ENCODE measurements at places on chromosomes 16 and 17.

GRCh38 chr16:62190426-62190825 is 154.2 kb upstream of the CDH8 start:
- no peak for DNase-seq

GRCh38 chr16:83312718-83313245 is 495.0 kb upstream of the HSBP1 start:
- DNase-seq: no peak

DNA sequence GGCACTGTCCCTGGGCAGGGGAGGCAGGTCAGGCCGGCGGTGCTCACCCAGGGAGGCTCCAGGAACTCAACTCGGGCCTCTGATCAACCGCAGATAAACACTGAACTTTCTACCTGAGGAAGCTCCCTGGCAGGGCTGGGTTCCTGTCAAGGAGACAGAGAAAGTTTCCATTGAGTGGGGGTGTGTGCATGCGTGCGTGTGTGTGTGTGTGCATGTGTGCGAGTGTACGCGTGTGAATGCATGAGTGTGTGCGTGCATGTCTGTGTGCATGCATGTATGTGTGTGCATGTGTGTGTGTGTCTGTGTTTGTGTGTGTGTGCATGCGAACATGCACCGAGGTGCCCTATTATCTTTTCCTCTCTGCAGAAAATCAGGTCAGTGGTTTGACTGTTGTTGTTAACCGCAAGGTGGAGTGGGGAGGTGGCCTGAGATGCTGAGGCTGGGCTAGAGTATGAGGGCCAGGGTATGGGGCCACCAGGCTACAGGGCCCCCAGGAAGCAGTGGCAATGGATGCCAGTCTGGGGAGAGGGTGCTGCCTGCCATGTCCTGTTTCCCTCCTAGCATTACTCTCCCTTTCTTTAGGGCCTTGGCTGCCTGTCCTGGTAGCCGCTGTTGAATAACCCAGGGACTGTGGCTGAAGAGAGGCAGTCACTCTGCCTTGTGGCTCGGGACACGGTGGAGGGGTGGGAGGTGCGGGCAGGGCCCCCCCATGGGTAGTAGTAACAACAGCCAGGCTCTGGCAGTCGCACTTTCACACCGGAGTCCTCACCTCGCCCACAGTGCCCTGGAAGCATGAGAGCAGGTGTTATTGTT is 24.0 kb downstream of the CCR7 start:
- DNase-seq: no peak

DNA sequence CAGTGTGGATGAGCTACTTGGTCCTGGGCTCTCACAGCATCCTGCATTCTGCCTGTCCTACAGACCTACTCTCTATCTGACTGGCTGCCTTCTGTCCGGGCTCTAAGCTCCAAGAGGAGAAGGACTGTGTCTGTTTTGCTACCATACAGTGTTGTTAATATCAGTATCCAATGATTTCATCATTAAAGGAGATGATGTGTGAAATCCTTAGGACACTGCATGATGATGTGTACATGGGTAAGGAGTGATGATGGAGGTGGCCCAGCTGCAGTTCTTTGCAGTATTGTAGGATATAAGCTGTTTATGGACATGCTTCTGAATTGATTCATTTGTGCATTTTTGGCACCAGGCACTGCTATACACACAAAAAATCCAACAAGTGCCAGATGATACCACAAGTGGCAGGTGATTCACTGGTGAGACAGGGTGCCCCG is 536.9 kb upstream of the CDH11 start:
- no peak for DNase-seq

DNA sequence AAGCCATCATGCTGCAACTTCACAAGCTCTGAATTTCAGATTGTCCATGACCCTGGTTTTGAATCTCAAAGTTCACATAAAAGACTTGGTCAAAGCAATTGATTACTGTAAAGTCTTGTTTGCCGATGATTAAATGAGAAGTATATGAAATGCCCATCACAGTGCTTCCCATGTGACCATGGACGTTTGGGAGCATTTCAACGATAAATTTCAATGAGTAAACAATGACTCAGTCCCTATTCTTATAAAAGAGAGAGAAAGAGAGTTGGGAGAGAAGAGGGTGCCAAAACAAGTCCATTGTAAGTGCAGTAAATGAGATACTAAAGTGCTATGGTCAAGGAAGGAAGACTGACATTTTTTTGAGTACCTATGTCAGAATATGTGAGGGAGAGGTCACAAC is 276.9 kb downstream of the SOX9 start:
- DNase-seq: no peak

DNA sequence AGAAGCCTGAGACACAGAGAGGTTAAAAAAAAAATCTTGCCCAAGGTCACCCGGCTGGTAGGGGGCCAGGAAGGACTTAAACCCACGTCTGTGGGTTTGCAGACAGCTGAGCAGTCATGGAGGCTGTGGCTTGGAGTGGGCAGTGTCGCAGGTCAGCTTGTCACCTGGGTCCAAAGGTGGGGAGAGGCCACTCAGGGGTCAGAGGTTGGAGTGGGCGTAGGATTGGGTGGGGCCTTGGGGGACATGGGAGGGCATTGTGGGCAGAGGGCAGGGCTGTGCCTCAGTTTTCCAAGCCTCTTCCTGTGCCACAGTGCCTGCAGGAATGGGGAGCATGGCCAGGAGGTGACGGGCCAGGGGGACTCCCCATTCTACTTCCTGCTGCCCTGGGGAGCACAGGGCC is 2.0 kb upstream of the NDRG4 start:
- DNase-seq: no peak

DNA sequence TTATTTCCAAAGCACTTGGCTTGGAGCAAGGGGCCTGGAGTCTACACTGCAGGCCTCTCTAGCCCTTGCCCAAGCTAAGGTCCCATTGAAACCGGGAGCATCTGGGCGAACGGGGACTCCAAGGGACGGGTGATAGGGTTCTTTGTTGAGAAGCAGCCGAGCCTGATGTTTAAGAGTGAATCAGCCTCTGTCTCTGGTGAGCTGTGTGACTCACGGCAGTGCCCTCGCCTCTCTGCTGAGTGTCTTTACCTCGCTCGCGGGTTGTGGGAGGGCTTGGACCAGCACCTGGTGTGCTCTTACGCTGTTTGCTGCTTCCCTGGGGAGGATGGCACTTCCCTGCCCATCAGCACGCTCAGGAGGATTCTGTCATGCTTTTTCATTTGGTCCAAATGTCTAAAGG is 1.3 kb downstream of the HGS start:
- DNase-seq: no peak

DNA sequence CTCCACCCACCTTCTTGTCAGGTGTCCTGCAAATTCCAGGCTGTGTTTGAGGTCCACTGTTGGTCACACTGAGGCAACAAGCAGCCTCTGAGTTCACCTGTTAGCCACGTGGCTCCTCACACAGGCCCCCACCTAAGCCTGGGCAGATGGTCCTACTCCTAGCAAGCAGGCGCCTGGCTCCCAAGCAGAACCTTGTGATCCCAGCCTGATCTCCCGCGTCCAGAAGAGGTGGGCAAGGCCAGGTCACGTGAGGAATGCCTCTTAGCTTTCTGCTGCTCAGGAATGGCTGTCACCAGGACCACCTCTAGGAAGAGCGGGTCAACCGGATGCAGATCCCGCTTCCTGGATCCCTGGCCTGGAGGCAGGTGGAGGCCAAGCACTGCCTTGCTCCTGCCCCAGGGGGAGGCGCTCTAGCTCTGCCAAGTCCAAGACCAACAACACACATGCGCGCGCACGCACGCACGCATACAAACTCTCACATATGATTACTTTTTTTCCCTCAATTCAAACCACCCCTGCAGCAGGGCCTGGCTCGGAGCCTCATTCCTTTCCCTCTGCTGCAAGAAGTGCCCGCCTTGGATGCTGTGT is 9.5 kb downstream of the CYB561 start:
- DNase-seq: no peak

- no peak for DNase-seq
Observed at GRCh38 chr16:89355686-89356085, 134.7 kb downstream of the ANKRD11 start.

DNA sequence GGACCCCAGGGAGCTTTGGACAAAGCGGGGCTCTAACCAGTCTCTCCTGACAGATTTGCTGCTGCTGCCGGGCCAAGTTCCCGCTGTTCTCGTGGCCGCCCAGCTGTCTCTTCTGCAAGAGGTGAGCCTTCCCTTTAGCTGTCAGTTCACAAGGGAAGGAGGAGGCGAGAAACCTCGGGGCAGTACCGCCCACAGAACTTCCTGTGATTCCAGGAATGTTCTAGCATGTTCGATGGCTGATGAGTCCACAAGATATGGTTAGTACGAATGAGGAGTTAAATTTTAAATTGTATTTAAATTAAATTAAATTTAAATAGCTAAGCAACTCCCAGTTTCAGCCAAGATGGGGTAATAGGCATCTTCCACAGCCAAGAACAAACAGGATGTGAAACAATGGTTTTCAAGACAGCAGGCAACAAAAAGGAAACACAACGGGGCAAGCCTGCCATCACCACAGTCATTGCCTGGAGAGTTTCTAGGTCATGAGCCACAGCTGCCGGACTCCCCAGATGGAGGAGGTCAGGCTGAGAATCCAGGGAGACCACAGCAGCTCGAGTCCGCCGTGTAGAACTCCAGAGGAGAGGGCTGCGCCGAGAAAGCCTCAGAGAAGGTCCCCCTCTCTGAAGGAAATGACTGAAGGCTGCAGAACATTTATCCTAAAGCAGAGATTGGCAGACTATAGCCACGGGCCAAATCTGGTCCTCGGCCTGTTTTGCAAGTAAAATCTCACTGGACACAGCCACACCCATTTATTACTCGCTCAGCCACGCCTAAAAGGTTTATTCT is 9.5 kb upstream of the TCF25 start:
- DNase-seq: no peak

DNA sequence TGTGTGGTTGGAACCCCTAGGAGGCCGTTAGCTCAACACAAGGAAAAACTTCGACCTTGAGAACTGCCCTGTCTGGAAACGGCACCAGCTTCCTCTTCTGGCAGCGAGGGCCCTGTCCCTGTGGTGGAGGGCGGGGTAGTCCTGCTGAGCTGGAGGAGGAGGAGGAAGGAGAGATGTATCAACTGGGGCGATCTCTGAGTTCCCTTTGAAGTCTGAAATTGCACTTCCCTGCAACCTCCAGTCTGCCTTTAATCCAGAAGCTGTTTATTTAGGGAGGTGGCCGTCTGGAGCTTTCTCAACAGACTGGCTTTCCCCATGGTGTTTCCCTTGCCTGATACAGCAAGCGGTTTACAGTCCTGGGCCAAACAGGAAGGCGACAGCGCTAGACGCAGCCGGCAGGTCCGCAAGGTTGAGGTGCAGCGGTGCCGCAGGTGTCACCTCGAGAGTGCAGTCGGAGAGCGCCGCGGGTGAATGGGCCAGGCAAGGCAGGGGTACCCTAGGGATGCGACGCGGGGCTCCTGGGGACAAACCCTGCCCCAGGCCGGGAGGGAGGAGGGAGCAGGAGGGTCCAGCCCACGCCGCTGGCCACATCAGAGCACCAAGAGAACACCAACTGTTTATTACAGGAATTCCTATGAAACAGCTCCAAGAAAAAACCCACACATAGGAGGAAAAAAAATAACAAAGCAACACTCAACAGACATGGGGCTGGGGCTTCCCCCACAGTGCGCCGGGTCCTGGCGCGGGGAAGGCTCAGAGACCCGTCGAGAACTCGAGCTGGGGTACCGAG is 11.4 kb upstream of the MRPS23 start:
- DNase-seq: no peak

GRCh38 chr16:82657239-82657638 is 30.5 kb downstream of the CDH13 start:
- no peak for DNase-seq

GRCh38 chr16:86427433-86427851 is 82.9 kb upstream of the FOXF1 start:
- no peak for DNase-seq

GRCh38 chr17:36204724-36205500 is 6.0 kb upstream of the CCL4L2 start:
- no peak for DNase-seq

DNA sequence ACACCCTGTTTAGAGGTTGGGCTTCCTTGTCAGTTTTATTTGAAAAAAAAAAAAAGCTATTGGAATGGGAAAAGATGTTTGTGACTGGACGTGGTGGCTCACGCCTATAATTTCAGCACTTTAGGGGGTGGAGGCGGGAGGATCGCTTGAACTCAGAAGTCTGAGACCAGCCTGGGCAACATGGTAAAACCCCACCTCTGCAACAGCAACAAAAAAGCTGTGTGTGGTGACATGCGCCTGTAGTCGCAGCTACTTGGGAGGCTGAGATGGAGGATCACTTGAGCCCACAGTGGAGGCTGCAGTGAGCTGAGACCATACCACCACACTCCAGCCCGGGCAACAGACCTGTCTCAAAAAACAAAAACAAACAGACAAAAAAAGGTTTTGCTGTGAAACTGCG is 66.1 kb upstream of the SIAH1 start:
- no peak for DNase-seq

- DNase-seq: no peak
Observed at GRCh38 chr16:72609066-72609465, 437.1 kb upstream of the PMFBP1 start.

DNA sequence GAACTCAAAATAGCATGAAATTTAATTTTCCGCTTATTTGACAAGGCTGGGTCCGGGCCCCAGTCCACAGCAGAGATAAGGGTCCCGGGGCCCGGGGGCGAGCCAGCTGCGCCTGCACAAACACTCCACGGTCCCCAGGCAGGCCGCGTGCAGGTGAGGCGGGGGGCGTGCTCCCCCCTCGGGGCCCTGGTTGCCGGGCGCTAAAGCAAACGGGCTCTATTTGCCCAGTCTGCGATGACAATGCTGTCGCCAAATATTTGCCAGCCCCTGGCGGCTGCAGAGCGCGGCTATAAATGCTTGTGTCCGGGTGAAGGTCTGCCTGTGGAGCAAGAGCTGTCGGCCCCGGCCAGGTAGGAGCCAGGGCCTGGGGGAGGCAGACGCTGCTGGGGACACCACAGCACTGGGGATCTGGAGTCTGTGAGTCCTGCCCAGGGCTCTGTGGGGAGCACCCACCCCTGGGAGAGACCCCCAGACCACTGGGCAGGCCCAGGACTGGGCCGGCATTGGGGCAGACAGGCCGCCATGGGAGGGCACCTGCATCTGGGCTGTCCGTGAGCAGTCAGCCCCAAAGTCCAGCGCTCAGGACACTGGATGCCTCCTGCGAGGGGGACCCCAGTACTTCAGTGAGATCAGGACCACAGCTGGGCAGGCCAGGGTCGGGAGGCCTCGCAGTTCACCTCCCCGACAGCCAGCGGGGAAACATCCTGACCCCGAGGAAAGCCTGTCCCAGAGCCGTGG is at the start of gene PERCC1:
TSS of gene PERCC1 (plus strand) at position 320 of the 738 bp plus-strand sequence. CDS start 1,516 bp downstream, outside the sequence.
- DNase-seq: no peak

GRCh38 chr17:36761203-36761950 is 160.0 kb downstream of the MRM1 start:
- DNase-seq: no peak

DNA sequence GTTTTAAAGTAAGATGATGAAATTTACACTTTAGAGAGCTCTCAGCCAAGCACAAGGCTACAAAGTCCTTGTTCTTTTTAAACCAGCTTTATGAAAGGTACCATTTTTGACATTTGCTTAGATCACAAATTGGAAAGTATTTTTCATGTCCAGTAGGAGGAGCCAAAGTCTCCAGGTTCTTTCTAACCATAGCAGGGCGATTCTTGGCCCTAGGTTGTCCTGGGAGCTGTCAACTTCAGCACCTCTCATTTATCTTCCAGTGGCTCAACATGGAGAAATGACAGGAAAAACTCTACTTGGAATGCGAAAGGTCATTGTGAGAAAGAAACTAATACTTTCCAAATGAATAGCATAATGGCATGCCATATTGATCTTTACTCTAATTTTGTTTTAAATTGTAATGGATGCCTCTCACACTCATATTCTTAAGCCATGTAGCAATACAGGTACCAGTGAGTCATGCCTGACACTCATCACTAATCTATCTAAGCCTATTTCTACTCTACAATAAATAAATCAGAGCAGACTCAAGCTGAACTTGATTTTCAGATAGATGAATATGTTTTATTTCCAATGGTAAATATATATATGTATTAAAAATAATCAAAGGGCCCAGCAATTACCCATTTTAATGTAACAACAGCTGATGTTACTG is 919.1 kb upstream of the EEF2KMT start:
- DNase-seq: no peak
